ENCODE measurements at places on chromosomes 11 and 22. TPM values are rescaled to one million over a fixed set of nuclear protein-coding genes. Genes with fewer than 3 reads are reported as not detected.

DNA sequence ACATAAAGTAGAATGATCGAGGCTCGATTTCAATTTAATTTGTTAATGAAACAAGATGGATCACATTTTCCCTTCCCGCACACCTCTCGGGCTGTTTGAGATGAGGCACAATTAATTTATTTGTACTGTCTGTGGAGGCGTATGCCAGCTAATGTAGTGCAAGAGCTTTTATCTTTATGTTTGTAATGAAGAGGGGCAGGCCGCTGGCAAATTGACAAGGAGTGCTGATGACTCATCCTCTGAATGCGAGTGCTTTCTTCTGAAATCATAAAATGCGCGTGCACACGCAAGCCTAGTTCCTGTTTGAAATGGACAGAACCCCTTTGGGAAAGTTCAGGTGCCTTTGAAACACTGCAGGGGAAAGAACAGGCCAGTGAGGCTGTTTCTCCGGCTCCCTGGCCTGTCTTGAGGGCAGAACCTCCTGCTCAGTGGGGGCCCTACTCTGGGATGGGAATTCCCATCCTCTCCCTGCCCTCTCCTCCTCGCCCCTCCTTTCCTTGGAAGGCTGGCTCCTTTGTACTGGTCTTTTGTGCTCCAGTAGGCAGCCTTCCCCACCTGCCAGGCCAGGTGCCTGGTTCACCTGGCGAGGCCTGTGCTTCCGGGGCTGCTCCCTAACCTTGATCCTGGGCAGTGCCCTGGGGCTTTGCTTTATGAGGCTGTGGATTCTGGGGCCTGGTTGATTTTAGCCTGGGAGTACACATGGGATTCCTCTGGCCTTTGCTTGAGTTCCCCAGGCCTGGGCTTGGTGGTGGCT, 50.3 kb downstream of the TEAD1 start:
- no peaks in the 10 kb centered on the region for H3K36me3 ChIP-seq
- peaks cover 6% of the 10 kb centered on the region for H3K4me1 ChIP-seq
- peaks cover 79% of the 10 kb centered on the region for H3K27me3 ChIP-seq
- DNase-seq, result no peak

DNA sequence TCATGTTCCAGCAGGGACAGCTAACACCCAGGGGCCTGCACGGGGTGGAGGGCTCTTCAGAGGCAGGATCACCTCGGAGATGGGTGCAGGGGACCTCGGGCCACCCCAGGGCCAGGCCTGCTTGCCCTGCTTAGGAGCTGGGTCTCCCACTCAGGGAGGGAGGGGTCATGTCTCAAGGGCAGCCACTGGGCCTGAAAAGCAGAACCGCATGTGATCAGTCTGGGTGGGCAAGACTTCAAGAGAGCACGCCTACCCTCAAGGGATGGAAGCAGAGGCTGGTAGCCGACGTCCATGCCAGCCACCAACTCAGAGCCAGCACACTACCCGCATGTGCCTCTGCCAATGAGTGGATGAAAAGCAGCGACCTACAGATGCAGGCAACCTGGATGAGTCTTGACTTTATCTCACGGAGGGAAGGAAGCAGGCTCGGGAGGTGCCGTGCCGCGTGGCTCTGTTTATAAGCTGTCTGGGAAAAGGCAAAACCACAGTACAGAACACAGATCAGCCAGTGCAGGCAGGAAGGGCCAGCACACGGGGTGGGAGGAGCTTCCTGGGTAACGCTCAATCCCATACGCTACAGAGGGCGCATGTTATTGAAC, 16.0 kb downstream of the TBX1 start:
- H3K4me1 ChIP-seq, result peaks cover 14% of the 10 kb centered on the region
- H3K27ac ChIP-seq, result no peak overlapping the region
- H3K4me3 ChIP-seq, result no peak overlapping the region
- no peaks in the 10 kb centered on the region for H3K36me3 ChIP-seq

PTPRJ gene
- 11.8 TPM for total RNA-seq

DNA sequence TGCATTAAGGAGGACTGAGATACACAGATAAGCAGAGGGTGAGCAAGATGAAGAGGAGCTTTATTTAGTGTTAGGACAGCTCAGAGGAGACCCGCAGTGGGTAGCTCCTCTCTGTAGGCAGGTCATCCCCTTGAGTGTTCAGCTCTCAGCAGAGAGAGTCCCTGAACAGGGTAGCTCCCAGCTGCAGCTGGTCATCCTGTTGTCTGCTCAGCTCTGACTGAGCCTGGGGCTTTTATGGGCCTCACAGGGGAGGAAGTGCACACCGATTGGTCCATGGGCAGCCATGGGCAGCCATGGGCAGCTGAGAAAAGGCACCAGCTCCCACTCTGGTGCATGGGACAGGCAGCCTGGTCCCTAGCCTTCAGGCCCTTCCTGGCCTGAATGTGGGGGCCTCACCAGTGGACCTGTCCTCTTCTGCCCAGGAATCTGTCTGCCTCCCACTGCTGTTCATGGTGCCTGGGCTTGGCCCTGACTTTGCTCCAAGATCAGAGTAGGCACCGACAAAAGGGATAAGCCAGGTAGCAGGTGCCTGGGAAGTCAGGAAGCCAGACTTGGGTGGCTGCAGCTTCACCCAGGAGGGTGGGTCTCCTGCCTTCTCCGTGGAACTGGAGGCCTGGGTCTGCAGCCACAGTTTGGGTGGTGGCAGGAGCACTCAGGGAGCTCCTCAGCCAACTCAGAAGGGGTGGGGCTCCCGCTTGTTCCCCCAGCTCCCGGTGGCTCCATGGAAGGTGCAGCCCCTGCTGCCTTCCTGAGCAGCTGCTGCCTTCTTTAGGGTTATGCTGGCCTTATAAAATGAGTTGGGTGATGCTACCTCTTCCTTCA, 54.7 kb downstream of the MYEOV start:
- H3K4me1 ChIP-seq, result peaks cover 8% of the 10 kb centered on the region
- H3K27me3 ChIP-seq, result no peaks in the 10 kb centered on the region
- no peaks in the 10 kb centered on the region for H3K36me3 ChIP-seq
- H3K27ac ChIP-seq, result no peak overlapping the region

CEP126 gene
- 2.2 TPM for total RNA-seq

SLC6A5 gene
- not detected for total RNA-seq

CADM1 gene
- not detected for total RNA-seq

DNA sequence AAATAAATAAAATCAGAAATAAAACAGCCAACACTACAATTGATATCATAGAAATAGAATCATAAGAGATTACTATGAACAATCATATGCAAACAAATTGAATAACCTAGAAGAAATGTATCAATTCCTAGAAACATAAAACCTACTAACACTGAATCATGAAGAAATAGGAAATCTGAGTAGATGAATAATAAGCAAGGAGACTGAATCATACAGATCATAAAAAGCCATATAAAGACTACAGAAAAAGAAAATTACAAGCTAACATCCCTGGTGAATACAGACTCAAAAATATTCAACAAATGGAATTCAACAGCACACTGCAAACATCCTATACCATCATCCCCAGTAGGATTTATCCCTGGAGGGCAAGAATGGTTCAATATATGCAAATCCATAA, 135.6 kb downstream of the SBF2 start:
- no peak for DNase-seq
- H3K36me3 ChIP-seq, result peaks cover 9% of the 10 kb centered on the region
- peaks cover 8% of the 10 kb centered on the region for H3K4me1 ChIP-seq
- H3K4me3 ChIP-seq, result no peak overlapping the region
- no peak overlapping the region for H3K27ac ChIP-seq

LDLRAD3 gene
- total RNA-seq, result 0.12 TPM

SCGB1C1 gene
- total RNA-seq, result not detected

SCUBE2 gene
- total RNA-seq, result not detected

DNA sequence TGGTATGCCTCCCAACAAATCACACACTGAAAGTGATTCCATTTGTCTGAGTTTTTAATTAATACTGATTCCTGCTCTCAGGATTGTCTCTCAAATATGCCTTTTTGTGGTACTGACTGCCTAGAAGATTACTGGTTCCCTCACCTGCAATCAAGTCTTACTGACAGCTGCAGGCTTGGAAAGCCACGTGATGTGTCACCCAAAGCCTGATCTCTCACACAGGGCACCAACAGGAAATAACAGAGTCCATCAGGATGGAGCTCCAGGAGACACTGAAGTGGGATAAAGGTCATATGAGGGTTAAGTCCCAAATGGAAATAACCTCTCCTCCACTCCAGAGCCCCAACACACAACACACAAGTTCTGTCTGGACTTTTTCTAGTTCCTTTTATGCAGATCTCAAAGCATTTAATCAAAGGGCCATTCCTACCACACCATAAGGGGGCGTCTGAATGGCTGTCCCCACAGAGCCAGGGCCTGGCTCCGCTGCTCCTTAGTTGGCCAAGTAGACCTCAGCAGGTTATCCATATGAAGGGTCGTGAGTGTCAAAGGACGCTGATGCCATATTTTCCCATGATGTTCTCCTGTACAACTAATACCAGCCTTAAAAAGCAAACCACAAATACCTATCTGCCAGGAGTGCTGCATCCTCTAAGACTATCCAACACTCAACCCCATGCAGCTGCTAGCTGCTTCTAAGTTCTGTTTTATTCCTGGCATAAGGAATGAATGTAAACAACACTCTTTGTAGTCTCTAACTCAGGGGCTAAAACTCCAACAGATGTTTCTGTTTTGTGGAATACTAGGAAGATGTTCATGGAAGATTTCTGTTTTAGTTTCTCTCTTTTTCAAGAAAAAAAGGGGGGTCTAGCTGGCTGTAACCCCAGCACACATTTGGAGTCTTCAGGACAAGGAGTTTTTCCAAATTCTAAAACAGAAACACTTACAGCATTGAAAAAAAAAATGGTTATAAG, 13.0 kb downstream of the SCUBE2 start:
- H3K27me3 ChIP-seq, result peaks cover 17% of the 10 kb centered on the region
- no peak for DNase-seq
- no peak overlapping the region for H3K4me3 ChIP-seq
- H3K27ac ChIP-seq, result no peak overlapping the region
- H3K36me3 ChIP-seq, result no peaks in the 10 kb centered on the region

C11orf54 gene
- 14.5 TPM for total RNA-seq

DNA sequence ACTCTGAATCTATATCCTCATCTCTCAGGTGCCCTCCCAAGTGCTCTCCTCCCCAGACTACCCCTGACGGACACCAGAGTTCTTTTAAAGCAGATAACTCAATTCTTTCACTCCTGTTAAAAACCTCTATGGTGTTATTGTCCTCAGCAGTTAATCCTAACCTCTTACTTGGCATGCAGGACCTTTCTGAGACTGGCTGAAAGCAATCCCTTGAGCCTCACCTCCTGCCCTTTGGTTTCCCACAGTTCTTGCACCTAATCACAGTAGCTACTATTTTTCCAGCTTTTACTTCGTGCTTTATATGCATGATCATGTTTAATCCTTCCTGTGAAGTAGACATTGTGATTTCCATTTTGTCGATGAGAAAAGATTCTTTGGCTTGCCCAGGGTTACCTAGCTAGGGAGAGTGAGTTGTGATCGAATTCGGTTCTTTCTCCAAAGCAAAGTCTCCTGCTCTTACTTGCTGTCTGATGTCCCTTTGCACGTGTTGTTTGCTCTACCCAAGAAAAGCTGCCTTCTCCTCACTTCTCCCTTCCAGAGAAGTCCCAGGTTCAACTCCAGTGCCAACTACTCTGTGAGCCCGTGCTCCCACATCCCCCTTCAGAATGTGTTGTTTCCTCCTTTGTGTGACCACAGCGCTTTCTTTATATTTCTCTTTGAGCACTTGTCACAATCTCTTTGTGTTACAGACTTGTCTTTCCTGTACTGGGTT, 2.1 kb downstream of the UBE2L3 start:
- H3K4me3 ChIP-seq, result peak overlapping the region; percentile 96
- no peaks in the 10 kb centered on the region for H3K27me3 ChIP-seq
- peak overlapping the region; percentile 68 for H3K27ac ChIP-seq
- peaks cover 40% of the 10 kb centered on the region for H3K36me3 ChIP-seq

- no peaks in the 10 kb centered on the region for H3K36me3 ChIP-seq
- H3K27me3 ChIP-seq, result peaks cover 3% of the 10 kb centered on the region
- H3K27ac ChIP-seq, result no peak overlapping the region
- H3K4me3 ChIP-seq, result no peak overlapping the region
Measured at GRCh38 chr11:1922481-1923081, 3.1 kb downstream of the TNNT3 start.

DNA sequence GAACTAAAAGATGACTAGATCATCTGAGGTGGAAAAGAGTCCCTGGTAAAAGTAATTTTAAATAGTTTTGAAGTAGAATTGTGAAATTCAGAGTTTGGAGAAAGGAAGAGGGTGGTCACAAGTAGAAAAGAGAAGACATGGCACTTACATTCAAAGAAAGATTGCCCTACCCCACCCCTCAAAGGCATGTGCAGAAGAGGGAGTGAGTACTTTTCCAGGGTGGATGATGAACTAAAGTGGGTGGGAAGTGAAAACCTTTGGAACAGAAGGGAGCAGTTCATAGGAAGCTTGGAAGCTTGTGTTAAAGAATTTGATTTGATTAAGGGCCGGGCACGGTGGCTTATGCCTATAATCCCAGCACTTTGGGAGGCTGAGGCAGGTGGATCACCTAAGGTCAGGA, 23.6 kb downstream of the SREBF2 start:
- H3K27ac ChIP-seq, result peak overlapping the region; percentile 90
- no peak overlapping the region for H3K4me3 ChIP-seq
- H3K36me3 ChIP-seq, result peaks cover 25% of the 10 kb centered on the region
- no peaks in the 10 kb centered on the region for H3K27me3 ChIP-seq
- no peak for DNase-seq

GRCh38 chr11:70146895-70147520, 56.1 kb upstream of the FADD start:
- H3K27me3 ChIP-seq, result peaks cover 40% of the 10 kb centered on the region
- H3K4me1 ChIP-seq, result no peaks in the 10 kb centered on the region
- no peaks in the 10 kb centered on the region for H3K36me3 ChIP-seq
- H3K27ac ChIP-seq, result no peak overlapping the region

SYNGR1 gene
- total RNA-seq, result 9.3 TPM

DNA sequence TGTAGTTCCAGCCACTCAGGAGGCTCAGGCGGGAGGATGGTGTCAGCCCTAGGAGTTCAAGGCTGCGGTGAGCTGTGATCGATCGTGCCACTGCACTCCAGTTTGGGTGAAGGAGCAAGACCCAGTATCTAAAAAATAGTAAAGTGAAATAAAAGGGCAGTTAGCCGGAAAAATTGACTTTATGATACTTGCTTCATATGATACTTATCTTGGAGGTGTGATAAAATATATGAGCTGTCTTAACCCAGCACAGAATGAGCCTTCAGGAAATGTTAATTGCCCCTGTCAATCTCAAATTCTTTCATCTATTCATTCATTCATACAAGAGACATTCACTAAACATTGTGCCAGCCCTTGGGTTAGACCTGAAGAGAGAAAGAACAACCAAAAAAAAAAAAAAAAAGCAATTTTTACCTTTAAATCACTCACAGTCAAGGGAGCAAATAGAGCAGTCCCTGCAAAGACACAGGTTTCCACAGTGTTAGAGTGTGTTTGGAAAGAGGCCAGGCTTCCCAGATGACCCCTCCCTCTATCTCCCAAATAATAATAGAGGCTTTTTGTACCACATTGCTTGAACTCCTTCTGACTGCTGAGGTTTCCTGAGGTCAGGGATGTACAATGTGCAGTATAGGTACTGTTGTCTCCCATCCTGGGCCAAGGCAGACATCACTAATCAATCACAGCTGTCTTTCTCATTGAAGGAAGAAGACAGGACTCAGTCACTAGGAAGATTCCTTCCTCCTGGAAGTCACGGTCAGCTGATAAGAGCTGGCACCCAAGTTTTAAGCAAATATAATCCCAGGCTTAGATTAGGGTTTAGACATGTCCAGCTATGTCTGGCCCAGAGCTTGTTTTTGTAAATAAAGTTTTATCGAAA, 454.6 kb downstream of the MIAT start:
- no peaks in the 10 kb centered on the region for H3K36me3 ChIP-seq
- H3K27ac ChIP-seq, result no peak overlapping the region
- H3K27me3 ChIP-seq, result peaks cover 22% of the 10 kb centered on the region
- H3K4me3 ChIP-seq, result no peak overlapping the region
- no peak for DNase-seq
- H3K4me1 ChIP-seq, result no peaks in the 10 kb centered on the region

GRCh38 chr11:93074352-93074751, 104.9 kb downstream of the MTNR1B start:
- no peaks in the 10 kb centered on the region for H3K36me3 ChIP-seq
- no peak overlapping the region for H3K4me3 ChIP-seq
- H3K27me3 ChIP-seq, result peaks cover 16% of the 10 kb centered on the region
- H3K4me1 ChIP-seq, result no peaks in the 10 kb centered on the region
- H3K27ac ChIP-seq, result no peak overlapping the region
- DNase-seq, result no peak

All from activated naive CD8-positive, alpha-beta T cell treated with anti-CD3 and anti-CD28 coated beads for 36 hours (primary cell).